HFFc6 (cell line): ENCODE measurements at places on chromosomes 12 and 14. TPM values are rescaled to one million over a fixed set of nuclear protein-coding genes. Genes with fewer than 3 reads are reported as not detected.

DNA sequence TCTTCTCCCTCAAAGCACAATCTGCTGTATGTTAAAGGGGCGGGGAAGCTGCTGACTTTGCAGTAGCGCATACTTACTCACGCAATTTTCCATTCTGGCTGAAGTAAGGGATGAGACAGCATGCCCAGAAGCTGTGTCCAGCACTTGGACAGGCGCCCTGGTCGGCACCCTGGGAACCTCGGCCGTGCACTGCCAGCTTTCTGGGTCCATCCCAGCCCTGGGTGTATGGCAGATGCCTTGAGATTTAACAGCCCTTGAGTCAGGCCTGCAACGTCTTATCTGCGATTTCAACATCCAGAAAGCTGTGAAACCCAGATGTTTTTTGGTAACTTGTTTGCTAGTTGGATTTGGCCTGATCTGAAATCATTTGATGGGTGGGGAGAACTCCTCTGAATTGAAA is 16.1 kb downstream of the EML1 start:
- peak; percentile 77 for DNase-seq

- DNase-seq = no peak
These were observed 53.7 kb downstream of the LMO3 start for GRCh38 chr12:16552301-16552700.

GRCh38 chr12:130350715-130351114 is 13.0 kb downstream of the PIWIL1 start:
- DNase-seq = no peak

Gene PTPRQ
- 2.1 to 4.8 TPM (median 4.1 TPM) in 3 replicates for total RNA-seq
